ENCODE measurements at places on chromosomes 7 and 10.

DNA sequence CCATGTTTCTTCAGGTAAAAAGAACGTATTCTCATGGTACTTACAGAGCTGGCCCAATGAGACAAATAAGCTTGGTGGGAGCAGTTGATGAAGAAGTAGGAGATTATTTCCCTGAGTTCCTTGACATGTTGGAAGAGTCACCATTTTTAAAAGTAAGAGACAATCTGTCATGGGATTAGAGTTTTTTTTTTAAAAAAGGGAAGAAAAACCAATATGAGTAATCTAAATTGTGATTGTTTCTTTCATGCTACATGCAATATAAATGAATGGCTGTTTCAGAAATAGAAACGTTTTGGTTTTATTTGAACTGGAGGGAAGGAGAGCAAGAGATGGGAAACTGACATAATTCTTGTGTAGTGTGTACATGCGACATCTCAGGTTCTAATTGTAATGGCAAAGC, 32.8 kb downstream of the TMEM60 start:
- DNase-seq: no peak

DNA sequence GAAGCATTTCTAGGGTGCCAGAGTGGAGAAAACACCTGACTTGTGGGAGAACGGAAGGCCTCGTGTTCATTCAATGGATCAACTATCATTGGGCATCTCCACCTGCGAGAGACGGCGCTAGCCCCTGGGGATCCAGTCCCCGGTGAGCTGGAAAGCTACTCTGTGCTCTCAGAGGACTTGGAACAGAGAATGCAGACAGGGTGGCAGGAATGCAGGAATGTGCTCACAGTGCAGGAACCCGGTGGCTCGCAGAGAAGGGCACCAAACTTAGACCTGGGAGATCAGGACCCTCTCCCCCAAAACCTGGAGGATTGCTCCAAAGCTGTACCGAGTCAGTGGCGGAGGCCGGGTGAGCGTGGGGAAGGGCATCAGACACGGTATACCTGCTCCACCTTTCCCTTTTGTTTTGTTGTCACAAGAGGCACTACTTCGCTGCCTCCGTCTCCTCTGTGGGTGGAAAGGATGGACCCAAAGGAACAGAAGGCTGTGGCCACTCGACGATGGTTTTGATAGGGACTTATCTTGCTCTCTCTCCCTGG, 569.0 kb upstream of the C7orf33 start:
- no peak for DNase-seq

- DNase-seq: no peak
Observed at GRCh38 chr10:27715505-27715904, 30.1 kb downstream of the MKX start.

GRCh38 chr7:4246536-4246935, 435.6 kb upstream of the FOXK1 start:
- DNase-seq: no peak

- DNase-seq: peak; percentile 81
Observed at GRCh38 chr7:44072364-44073231, 7.2 kb upstream of the PGAM2 start.

DNA sequence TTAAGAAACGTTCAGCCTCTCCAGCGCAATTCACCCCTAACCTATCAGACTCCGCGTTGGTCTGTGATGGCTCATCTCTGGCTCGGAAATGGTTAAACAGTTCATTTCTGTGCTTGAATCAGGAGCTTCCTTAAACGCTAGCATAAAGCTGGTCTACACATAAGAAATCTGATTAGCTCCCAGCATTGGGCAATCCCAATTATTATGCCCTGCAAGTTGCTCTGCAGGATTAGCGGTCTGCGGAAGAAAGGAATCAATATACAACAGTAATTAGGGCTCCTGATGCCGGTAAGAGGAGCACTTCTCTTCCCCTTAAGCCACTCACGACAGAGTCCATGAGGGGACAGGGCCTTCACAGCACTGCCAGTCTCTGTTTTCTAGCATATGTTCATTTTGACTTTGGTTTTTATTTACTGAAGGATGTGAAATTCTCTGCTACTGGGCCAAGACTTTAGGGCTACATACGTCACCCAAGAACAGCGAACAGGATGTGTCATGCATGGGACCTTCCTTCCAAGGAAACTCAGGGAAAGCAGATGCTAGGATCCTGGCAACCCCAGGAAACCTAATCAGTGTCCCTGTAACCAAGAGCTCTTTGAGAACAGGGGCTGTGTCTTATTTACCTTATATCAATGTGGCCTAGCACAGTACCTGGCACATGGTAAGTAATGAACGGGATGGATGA, 324.4 kb downstream of the KCNMA1 start:
- no peak for DNase-seq

- DNase-seq: no peak
Observed at GRCh38 chr10:90398566-90398965, 459.3 kb downstream of the HTR7 start.

DNA sequence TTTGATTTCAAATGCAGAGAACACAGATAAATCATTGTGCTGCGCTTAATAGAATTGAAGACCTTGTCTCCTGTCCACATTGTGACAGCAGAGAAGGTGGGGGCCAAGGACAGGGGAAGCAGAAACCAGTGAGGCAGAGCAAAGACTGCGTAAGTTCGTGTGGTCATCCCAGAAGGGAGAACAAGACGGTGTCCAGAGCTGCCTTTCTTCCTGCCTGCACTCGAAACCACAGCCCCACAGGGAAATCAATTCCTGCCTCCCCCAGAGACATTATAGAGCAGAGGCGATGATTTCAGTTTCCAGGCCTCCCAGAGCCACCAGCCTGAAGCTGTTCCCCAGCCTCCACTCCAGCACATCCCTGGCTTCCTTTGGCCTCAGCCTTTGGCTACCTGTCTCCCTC, 39.7 kb upstream of the UCN3 start:
- no peak for DNase-seq

DNA sequence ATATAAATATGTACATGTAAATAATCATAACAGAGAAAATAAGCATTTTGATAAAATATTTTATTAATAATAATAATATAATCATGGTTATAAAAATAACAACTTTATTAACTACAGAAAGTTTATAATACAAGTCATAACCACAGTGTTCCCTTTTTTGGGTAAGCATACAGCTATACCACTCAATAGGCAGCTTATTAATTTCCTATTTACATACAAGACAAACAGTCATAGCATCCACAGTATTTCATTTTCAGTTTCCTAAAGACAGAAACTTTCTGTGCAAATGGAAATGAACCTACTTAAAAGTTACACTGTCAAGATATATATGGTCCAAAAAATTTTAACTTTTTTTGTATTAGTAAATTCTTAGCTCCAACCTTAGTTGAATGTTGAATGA, 70.9 kb downstream of the HGF start:
- DNase-seq: no peak

GRCh38 chr7:50662041-50662694, 97.0 kb upstream of the DDC start:
- DNase-seq: no peak

DNA sequence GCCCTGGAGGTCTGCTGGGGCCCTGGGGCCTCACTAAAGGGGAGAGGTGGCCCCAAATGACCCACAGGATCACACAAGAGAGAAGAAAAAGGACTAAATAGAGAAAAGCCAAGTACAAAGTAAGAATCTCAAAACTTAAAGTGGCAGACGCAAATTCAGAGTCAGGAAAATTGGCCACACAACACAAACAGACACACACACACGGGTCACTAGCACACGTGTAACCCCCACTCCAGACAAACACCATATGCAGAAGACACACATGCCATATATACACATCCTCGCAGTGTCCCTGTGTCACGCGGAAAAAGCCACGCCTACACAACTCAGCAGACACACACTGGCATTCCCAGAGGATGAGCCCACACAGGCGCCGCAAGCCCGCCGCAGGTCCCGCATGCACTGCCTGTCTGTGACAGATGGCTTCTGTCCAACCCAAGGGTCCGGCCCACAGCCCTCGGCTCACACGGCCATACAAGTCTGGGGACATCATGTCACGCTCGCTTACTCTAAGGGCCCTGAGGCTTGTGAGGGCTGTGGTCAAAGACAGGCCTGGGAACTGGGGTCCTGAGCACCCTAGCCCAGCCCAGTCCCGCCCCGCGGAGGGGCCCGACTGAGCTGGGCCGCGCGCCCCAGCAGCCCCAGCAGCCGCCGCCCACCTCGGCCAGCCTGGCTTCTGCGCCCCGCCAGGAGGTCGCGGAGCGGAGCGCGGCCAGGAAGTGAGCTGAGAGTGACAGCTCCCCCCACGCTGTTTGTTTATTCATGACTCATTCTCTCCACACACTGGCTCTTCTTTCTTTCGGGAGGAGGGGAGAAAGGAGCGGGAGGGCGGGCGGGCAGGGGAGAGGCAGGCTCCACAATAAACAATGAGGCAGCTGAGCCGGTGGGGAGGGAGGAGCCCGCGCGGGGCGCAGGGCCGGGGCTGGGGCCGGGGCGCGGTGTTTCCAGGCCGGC, 95.5 kb upstream of the ZMIZ1 start:
- DNase-seq: peak; percentile 88

- DNase-seq: no peak
Observed at GRCh38 chr10:128873411-128874054, 593.5 kb upstream of the MGMT start.

DNA sequence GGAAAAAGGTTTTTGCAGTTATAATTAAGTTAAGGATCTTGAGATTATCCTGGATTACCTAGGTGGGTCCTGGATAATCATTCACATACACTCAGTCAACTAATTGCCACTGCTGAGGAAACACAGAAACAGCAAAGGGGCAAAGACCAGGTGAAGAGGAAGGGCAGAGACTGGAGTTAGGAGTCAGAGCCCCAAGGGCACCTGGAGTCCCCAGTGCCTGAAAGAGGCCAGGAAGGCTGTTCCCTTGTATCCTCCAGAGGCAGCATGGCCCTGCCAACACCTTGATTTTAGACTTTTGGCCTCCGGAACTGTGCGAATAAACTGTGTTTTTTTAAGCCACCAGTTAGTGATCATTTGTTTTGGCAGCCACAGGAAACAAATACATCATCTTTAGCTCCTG, 24.6 kb downstream of the PRR15 start:
- no peak for DNase-seq

GRCh38 chr7:157673573-157673972, 336.8 kb downstream of the DNAJB6 start:
- DNase-seq: no peak

- DNase-seq: no peak
Observed at GRCh38 chr10:78371136-78371535, 337.5 kb downstream of the RPS24 start.

GRCh38 chr7:4018601-4019316, 663.3 kb upstream of the FOXK1 start:
- DNase-seq: no peak

- no peak for DNase-seq
Observed at GRCh38 chr7:27245124-27245797, 2.7 kb downstream of the EVX1 start.

DNA sequence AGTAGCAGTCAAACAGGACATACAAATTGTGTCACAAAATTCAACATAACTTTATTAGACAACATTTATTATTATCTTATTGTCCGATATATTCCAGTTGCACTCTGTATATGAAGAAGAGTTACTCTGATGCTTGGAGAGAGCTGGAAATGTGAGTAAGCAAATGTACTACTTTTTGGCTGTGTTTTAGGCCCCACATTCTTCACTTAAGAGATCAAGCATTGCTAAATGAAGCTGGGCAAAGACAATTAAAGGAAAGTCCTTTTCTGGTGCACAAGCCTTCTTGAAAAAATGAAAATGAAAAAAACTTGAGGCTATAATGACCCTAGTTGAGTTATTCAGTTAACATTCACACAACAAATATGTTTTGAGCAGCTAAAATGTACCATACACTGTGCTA, 26.1 kb downstream of the MYPN start:
- DNase-seq: no peak

DNA sequence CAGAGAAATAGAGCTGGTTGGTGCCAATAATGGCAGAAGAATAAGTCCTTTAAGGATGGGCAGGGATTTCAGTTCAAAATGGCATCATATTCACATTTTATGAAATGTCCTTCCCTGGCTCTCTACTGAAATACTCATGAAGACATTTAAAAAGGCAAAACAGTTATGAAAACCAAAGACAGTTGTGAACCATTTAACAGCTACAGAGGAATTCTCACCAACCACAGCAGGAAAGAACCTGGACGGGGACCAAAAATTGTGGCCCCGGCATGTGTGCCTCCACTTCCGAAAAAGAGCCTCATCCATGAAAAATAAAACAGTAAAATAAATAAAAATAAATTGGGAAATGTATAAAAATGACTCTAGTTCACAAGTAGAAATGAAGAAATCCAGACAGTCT, 539.5 kb downstream of the SUGCT start:
- no peak for DNase-seq

- no peak for DNase-seq
Observed at GRCh38 chr10:79047584-79047874, 21.2 kb upstream of the ZMIZ1 start.

- DNase-seq: no peak
Observed at GRCh38 chr10:96507044-96507443, 6.7 kb downstream of the TLL2 start.

DNA sequence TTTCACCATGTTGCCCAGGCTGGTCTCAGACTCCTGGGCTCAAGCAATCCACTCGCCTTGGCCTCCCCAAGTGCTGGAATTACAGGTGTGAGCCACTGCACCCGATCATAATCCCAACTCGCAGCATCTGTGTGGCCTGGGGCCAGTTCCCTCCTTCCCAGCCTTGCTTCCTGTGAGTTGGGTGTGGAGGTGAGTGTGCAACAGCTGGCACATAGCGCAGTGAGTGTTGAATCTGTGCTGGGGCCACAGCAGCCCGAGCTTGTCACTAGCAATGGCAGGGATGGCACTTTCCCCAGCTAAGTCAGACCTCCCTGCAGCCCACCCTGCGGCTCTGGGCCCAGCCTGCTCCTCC, 12.2 kb downstream of the TMEM184A start:
- no peak for DNase-seq

- no peak for DNase-seq
Observed at GRCh38 chr10:29746080-29746797, 111.5 kb upstream of the SVIL start.

DNA sequence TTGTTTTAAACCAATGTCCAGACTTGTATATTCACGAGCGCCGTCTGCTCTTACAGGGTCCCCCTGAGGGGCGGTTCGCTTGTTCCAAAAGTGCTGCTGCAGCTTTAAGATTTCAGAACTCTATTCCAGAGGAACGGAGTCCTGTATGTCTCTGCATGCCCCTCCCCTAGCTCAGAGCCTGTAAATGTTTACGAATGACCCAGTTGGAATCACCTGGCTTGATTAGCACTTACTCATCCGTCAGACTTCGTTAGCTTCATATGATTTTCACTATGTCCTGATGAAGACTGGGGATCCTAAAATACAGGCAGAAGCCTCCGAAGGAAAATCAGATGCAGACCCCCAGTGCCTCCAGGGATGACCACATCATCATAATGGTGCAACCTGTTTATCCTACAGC, 4.5 kb upstream of the CHST15 start:
- no peak for DNase-seq

GRCh38 chr10:13784067-13784466, 197.3 kb downstream of the PRPF18 start:
- no peak for DNase-seq
